ENCODE measurements at places on chromosomes 11 and 22.

GRCh38 chr11:19656140-19656541, 56.5 kb upstream of the NAV2 start:
- no peak for DNase-seq

- no peak for DNase-seq
These were observed 415.2 kb downstream of the TENM4 start for GRCh38 chr11:79025622-79026021.

- no peak for DNase-seq
These were observed 203.7 kb upstream of the SORL1-AS1 start for GRCh38 chr11:121656328-121657090.

- no peak for DNase-seq
These were observed at the start of gene GAB2 for GRCh38 chr11:78417175-78417887. GAB2 (minus strand) TSS chr11:78417820; CDS start chr11:78417720, 100 bp downstream.

GRCh38 chr22:38423512-38424503, 31.2 kb downstream of the KCNJ4 start:
- no peak for DNase-seq

DNA sequence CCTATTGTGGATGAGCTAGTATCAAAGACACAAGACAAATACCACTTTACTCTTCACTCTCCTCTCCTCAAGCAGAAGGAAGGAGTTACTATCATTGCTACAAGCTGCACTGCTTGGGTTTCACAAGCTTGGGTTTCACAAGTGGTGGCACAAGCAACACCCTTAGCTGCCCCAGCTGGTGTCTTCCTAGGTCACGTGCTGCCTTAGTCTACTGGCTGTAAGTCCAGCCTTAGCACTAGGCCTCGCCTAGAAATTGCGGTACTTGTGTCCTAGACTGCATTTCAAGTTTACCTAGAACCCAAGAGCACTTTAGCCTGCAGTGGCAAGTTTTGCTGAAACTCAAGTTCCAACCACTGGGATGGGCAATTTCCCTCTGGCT, 86.6 kb downstream of the EHF start:
- no peak for DNase-seq

GRCh38 chr11:93084727-93085505, 112.9 kb downstream of the SLC36A4 start:
- DNase-seq, result no peak

GRCh38 chr11:86171627-86172026, 72.9 kb upstream of the EED start:
- DNase-seq, result no peak

DNA sequence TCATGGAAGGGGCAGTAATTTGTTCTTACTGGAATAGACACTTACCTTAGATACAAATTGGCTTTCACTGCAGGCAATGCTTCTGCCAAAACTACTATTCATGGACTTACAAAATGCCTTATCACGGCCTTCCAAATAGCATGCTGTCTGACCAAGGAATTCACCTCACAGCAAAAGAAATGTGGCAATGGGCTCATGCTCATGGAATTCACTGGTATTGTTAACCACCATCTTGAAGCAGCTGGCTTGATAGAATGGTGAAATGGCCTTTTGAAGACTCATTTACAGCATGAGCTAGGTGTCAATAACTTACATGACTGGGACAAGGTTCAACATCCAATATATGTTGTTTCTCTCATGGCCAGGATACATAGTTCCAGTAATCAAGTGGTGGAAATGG, 21.9 kb downstream of the OR5B21 start:
- DNase-seq, result no peak

GRCh38 chr11:4611986-4612385, 4.0 kb upstream of the TRIM68 start:
- DNase-seq, result no peak

- DNase-seq, result no peak
These were observed 133.7 kb upstream of the NARS2 start for GRCh38 chr11:78708388-78708787.

DNA sequence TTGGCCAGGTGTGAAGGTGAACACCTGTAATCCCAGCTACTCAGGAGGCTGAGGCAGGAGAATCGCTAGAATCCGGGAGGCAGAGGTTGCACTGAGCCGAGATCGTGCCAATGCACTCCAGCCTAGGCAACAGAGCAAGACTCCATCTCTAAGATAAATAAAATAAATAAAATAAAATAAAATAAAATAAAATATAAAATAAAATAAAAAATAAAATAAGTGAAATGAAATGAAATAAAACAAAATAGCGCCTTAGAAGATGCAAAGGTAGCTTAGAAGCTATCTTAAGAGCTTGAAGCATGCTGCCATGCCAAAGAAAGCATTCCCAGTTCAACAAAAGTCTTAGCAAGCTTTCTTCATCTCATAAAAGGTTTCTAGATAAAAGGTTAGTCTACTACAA, 6.9 kb upstream of the APOBEC3C start:
- DNase-seq, result no peak

- no peak for DNase-seq
These were observed 51.8 kb downstream of the ARFGAP3 start for GRCh38 chr22:42805016-42805997.

GRCh38 chr11:102177974-102178631, 67.9 kb downstream of the YAP1 start:
- DNase-seq, result no peak

- no peak for DNase-seq
These were observed 548.0 kb upstream of the LUZP2 start for GRCh38 chr11:23948851-23949250.

- DNase-seq, result peak; percentile 32
These were observed 5.8 kb upstream of the MIEF1 start for GRCh38 chr22:39496131-39496838.

GRCh38 chr11:105589346-105589745, 20.5 kb upstream of the GRIA4 start:
- no peak for DNase-seq

DNA sequence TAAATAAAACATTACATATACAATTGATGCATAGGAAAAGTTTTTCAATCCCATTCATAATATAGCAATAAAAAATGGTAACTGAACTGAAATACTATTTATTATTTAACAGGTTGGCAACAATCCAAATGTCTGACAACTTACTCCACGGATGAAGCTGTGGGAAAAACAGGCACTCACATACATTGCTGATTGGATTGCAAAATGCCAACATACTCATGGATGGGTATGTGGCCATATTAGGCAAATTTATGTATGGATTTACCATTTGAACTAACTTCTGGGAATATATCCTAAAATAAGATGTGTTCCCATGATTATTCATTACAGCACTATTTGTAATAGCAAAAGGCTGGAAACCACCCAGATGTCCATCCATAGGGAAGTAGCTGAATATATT, 3.2 kb upstream of the BIRC2 start:
- no peak for DNase-seq
